IMR-90 (cell line): ENCODE measurements at places on chromosomes 12 and 14. TPM values are rescaled to one million over a fixed set of nuclear protein-coding genes. Genes with fewer than 3 reads are reported as not detected.

DNA sequence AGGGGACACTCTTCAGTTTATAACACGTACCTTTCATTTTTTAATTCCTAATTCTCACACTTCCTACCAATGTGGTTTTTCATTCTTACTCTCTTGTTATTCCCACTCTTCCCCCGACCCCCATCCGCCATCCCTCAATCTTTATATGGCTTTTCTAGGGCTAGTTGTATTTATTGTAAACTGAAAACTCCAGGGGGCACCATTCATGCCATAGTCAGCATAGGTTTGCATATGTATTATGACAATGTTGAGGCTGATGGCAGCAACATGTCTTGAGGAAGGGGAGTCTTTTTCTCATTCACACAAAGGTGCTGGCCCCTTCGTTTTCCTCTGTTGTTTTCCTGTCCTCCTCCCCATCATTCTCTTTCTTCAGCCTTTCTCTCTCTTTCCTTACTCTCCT is 27.7 kb upstream of the LTA4H start:
- DNase-seq: peak; percentile 25

- no peak for DNase-seq
Measured at GRCh38 chr12:110373025-110373424, 30.5 kb downstream of the ANAPC7 start.

GRCh38 chr12:84150201-84150600 is 762.4 kb downstream of the SLC6A15 start:
- no peak for DNase-seq

GRCh38 chr14:92631098-92631497 is 117.3 kb downstream of the LGMN start:
- DNase-seq: no peak

DNA sequence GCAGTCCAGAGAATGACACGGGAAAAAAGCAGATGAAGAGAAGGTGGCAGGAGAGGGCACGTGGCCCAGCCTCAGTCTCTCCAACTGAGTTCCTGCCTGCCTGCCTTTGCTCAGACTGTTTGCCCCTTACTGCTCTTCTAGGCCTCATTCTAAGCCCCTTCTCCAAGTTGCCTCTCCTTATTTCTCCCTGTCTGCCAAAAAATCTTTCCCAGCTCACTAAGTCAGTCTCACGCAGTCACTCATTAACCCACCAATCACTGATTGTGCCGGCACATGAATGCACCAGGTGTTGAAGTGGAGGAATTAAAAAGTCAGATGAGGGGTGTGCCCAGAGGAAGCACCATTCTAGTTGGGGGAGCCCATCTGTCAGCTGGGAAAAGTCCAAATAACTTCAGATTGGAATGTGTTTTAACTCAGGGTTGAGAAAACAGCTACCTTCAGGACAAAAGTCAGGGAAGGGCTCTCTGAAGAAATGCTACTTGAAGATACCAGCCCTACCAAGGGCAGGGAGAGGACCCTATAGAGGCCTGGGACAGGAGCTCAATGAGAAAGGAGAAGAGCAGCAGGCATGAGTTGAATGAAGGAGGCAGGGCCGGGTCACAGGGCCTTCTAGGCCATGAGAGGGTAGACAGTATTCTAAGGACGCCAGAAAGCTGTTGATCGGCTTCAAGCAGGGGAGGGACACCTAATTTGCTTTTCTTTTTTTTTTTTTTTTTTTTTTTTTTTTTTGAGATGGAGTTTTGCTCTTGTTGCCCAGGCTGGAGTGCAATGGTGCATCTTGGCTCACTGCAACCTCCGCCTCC is 40.9 kb downstream of the DAD1 start:
- no peak for DNase-seq

DNA sequence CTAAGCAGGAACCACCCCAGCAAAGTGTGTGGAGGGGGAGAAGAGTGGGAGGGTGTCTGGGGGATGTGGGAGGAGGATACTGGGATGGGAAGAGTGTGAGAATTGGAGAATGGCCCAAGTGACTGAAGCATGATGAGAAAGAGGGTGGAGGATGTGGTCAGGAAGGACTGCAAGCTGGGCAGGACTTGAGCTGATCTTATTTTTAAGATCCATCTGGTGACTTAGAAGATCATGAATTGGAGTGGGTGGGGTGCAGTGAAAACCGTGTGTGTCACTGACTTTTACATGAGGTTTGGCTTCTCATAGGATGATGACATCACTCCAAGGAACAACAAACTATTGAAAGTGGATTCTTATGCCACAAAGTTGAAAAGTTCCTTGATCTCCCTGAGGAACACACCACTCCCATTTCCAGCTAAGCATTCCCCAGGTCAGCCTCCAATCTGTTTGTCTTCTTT is 287.5 kb downstream of the GALC start:
- DNase-seq: no peak

Gene ARHGEF25
- total RNA-seq: 6.3 and 7.8 TPM in 2 replicates

Gene POU6F1
- 0.90 and 1.9 TPM in 2 replicates for total RNA-seq

Gene RAB15
- total RNA-seq: 3.3 and 3.4 TPM in 2 replicates

Gene WNT1
- not detected in 2 replicates for total RNA-seq

Gene PTGES3
- total RNA-seq: 42.7 and 101 TPM in 2 replicates
